ENCODE measurements at places on chromosomes 16 and 17.

- DNase-seq, result no peak
Observed at GRCh38 chr17:79795795-79796443, 958 bp downstream of the CBX8 start.

- DNase-seq, result no peak
Observed at GRCh38 chr16:49833085-49833484, 22.8 kb downstream of the ZNF423 start.

GRCh38 chr16:89599451-89599858 is 14.0 kb upstream of the DPEP1 start:
- no peak for DNase-seq

GRCh38 chr17:63493411-63493810 is 16.6 kb downstream of the ACE start:
- DNase-seq, result no peak

DNA sequence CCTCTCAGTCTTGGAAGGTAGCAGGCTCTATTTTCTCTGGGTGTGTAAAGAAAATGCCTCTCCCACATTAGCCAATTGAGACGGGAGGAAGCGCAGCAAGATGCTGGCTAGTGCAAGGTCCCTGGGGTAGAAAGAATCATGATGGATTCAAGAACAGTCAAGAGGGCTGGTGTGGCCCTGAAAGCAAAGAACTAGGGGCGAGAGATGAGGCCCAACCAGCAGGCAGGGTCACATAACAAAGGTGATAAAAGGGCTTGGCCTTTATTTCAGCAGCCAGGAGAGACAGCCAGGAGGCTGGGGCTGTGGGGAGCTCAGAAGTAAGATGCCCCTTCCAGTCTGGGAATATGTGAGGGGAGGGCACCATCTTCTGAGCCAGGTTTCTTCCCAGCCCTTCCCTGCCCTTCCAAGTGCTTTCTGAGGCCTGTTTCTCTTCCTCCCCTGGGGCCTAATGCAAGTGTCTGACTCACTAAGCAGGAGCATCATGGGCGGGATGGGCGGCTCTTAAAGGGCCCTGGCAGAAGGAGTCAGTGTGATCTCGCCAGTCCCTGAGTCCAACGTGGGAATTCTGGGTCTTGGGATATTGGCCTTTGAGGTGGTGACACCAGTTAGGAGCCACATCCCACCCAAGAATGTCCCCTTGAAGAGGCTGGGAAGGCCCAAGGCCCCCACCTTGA is 3.9 kb upstream of the NLRC5 start:
- no peak for DNase-seq

DNA sequence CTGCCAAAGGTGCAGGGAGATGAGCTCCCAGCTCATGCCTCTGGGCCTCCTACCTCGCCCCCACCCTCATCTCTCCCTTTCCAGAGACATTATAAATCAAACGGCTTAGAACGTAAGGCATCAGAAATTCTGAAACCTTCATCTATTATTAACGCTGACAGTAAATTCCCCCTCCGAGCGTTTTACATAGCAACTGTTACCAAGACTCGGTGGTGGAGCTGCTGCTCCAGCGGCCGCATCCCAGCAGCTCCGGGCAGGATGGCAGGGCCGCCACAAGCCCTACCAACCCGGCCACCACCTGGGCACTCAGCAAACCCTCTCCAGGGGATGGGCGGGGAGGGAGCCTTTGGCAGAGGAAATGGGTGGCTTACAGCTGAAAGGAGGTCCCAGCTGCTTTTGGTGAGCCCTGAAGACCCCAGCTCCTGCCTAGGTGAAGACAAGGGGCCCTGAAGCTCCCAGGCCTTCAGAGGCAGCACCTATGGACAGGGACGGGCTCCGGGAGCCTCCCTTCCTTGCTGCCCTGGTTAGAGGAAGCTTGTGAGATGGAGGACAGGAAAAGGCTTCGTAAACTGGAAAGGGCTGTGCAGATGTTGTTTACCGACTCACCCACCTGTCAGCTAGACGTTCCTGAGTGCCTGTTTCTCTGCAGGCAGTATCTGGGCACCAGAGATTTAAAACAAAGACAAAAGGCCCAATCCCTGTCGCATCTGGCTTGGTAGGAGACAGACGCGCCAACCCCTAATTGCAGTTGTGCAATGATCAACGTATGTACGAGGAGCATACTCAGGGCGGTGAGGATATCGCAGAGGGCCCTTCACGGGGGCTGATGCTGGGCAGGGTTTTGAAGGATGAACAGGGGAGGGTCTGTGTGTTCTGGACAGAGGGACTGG is 76.9 kb downstream of the RAI1 start:
- peak; percentile 73 for DNase-seq

DNA sequence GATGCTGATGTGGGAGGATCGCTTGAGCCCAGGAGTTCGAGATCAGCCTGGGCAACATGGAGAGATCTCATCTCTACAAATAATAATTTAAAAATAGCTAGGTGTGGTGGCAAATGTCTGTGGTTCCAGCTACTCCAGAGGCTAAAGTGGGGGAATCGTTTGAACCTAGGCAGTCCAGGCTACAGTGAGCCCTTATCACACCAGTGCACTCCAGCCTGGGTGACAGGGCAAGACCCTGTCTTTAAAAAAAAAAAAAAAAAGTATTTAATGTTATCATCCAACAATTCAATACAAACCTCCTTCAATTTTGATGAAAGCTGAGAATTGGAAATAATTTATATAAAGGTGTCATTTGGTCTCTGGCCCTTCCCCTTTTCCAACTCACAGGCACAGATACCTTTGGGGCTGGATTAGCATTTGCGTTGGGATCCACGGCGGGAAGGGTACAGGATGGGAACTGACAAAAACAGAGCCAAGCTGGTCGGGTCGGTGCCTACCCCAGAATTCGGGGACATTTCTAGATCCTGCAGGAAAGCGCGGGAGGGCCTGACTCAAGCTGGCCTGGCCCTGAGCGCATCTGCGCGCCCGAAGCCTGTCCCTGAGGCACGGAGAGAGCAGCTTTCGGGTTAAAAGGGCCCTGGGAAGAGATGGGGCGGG is 860 bp upstream of the DCAF7 start:
- no peak for DNase-seq

- no peak for DNase-seq
Observed at GRCh38 chr17:68400404-68400735, 56.9 kb downstream of the WIPI1 start.

GRCh38 chr16:75485230-75486013 is 9.8 kb downstream of the CHST6 start:
- no peak for DNase-seq

- no peak for DNase-seq
Observed at GRCh38 chr17:45266372-45266926, 4.6 kb upstream of the SPATA32 start.

DNA sequence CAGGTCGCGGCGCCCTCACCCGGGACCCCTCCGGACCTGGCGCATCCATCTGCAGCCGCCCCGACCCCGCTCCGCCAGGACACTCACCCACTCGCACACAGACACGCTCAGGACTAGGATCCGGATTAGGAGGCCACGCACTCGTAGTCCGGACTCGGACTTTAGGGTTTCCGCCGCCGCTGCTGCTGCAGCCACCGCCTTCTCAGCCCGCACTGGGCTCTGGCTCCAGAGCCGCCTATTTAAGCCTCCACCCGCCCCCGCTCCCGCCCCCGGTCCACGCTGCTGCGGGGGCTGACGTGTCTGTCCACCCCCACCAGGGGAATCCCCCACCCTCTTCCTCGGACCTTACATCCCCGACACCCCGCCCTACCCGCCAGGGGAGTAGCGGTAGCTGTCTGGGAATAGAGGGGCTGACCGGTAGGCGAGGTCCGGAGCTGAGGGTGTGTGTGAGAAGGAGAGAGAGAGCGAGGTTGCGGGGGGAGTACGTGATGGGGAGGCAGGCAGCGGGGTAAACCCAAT is at the start of gene RRAD:
RRAD (minus strand) TSS at position 214 of the 519 bp plus-strand sequence. CDS start 356 bp downstream, outside the sequence.
- no peak for DNase-seq

DNA sequence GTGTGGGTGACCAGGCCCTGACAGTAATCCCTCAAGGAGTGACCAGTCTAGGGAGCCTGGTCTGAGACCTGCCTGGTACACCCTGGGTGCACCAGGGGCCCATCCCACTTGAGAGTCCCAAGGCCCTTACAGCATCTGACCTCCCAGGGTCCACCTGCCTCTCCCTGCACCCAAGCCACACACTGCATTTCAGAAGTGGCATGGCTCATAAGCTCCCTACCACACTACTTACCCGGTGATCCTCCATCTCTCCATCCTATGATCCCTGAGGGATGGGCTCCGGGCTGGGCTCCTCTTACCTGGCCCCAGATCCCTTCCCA is 40.6 kb downstream of the LGALS9 start:
- DNase-seq, result no peak

Data from Jurkat, Clone E6-1 (cell line).